ENCODE measurements at places on chromosomes 4 and X.

DNA sequence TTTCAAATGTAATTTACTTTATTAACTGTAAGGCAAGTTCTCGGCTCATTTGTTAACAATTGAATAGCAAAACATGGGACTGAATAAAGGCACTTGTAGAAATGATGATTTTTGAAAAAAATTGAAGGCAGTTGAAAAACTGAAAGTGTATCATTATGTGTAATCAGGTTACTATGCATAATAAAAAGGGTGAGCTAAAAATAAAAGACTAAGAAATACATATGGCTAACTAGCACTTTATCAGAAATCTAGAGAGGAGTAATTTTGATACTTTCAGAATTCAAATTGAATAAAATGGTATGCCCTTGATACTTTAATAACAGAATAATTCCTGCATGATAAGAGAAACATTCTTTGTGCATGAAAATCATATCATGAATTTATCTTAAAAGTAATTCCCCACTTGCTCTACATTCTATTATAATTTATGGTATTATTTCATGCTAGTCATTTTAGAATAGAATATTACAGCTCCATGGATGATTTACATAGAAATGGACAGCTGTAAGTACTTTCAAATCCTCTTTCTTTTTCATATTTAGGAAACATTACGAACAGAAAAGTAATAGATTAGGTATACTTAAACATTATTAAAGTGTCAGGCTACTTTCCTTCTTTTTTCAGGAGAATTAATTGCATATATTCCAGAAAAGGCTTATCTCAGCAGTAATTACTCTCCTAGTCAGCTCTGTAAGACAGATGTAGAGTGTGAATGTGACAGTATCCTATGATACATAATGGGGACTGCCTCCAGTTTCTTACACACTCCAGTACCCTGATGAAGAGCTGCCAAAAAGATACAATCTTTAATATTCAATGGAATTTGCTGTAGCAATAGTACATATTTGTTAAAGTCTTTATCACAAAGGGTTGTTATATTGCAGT is 697.3 kb downstream of the CCSER1 start:
- DNase-seq, result no peak

GRCh38 chr4:36399762-36400353 is 118.4 kb downstream of the DTHD1 start:
- peak; percentile 48 for DNase-seq

- DNase-seq, result no peak
Observed at GRCh38 chr4:86108834-86109233, 251.0 kb downstream of the MAPK10 start.

DNA sequence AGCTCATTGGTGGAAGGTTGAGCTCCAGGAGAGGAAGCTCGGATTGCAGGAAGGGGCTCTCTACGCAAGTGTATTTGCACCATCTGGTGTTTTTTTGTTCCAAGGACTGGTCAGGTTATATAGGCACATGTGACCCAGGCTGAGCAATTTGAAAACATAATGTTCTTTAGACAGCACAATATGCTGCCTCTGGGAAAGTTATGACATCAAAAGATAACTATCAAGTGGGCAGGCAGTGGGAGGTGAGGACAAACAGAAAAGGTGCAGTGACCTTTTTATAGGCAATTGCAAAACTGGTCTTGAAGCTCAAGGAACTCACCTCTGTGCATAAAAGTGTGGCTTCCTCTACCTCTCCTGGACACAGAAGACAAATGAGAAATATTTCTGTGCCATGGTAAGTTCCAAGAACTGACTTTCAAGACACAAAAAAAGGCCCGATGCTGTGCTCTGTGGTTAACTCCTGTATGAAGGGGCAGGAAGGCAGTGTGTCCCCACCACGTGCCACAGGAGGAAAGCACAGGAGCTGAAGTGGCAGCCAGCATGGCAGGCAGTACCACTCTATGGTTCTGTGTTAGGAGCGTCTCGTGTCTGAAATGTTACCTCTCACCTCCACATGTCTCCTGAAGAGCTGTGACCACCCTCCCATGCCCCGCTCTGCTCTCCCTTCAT is 128.6 kb downstream of the SHROOM3 start:
- DNase-seq, result no peak

GRCh38 chr4:187171706-187172339 is 448.2 kb upstream of the FAT1 start:
- no peak for DNase-seq

DNA sequence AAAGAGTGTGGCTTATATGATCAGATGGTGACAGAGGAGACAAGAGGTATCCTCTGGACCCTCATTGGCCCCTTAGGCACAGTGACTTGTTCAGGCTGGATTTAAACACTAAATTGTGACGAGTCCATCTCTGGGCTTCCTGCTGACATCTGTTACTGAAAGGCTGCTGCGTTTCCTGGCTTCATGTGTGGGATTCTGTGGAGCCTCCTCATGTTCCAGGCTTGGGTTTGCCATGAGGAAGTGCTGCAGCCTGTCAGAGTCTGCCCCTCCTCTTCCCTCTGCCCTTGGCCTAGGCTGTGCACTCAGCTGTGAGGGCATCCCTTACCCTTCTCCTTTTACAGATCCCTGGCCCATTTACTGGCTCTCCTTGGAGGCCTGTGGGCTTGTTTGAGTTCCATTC is 159.1 kb upstream of the TTC29 start:
- DNase-seq, result no peak

DNA sequence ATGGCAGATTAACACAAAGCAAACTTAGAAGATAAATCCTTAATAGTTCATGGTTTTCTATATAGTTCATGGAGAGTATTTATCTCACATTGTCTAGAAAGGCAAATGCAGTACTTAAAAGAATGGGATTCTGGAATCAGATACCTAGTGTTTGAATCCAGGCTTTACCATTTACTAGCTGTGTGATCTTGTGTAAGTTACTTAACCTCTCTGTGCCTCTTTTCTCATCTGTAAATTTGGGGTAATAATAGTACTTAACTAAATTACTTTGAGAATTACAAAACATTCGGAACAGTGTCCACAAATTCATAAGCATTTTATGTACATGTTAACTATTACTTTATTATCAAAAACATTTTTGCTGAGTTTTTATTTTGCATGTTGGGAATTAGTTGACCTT is 15.8 kb downstream of the MAGEB1 start:
- DNase-seq, result no peak

DNA sequence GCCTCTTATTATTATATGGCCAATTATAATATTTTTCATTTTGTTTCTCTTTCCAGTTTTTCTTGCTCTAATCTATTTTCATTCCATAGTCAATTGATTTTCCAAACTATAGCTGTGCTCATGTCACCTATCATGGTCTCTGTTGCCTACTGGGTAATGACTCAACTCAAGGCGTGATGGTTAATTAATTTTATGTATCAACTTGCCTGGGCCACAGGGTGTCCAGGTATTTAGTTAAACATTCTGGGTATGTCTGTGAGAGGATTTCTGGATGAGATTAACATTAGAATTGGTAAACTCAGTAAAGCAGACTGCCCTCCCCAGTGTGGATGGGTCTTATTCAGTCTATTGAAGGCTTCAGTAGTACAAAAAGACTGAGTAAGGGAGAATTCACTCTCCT is 9.9 kb downstream of the FHIP1A start:
- no peak for DNase-seq

- DNase-seq, result no peak
Observed at GRCh38 chr4:86306816-86307215, 53.0 kb downstream of the MAPK10 start.

- no peak for DNase-seq
Observed at GRCh38 chr4:5619913-5620625, 88.3 kb downstream of the EVC2 start.

DNA sequence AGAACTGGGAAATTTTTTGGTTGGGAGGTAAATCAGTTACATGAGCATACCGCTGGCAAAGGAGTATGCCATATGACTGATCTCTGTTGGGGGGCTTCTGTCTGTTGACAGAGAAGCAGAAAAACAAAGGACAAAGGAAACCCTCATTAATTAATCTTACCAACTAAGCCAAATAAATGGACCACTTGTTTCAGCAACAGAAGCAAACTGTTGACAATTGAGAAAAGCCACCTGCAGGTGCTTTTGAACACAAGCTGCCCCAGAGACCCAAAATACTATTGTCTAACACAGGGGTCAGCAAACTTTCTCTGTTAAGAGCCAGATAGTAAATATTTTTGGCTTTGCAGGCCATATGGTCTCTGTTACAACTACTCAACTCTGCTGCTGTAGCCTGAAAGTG is 7.0 kb upstream of the FRYL start:
- no peak for DNase-seq

- no peak for DNase-seq
Observed at GRCh38 chr4:3303923-3304710, 11.3 kb downstream of the RGS12 start.

DNA sequence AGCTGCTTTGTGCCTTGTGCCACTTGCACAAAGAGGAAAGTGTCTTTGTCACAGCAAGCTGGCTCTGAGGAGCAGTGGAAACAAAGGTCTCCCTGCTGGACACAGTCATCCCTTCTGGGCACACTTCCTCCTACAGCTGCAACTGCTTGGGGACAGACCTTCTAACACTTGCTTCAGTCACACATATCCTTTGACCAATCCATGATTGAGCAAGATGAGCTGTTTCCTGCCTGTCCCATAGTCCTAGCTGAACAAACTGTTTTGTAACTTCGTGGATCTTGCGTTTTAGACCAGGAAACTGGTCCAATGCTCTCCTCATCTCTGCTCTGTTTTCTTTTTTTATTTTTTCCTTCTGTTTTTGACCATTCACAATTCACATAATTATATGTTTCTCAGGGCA is 98.5 kb downstream of the RRAGB start:
- DNase-seq, result no peak

- DNase-seq, result no peak
Observed at GRCh38 chr4:23374259-23374658, 515.6 kb downstream of the PPARGC1A start.

DNA sequence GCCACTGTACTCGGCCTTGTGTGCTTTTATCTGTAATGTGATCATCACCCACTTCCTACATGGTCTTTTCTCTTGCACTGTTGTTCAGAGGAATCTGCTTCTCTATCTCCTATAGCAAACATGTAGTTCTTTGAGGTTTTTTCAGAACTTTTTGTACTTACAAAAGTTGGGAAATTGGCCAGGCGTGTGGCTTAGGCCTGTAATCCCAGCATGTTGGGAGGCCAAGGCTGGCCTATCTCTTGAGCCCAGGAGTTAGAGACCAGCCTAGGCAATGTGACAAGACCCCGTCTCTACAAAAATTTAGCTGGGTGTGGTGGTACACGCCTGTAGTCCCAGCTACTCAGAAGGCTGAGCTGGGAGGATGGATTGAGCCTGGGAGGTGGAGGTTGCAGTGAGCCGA is 30.4 kb downstream of the TAF1 start:
- no peak for DNase-seq

DNA sequence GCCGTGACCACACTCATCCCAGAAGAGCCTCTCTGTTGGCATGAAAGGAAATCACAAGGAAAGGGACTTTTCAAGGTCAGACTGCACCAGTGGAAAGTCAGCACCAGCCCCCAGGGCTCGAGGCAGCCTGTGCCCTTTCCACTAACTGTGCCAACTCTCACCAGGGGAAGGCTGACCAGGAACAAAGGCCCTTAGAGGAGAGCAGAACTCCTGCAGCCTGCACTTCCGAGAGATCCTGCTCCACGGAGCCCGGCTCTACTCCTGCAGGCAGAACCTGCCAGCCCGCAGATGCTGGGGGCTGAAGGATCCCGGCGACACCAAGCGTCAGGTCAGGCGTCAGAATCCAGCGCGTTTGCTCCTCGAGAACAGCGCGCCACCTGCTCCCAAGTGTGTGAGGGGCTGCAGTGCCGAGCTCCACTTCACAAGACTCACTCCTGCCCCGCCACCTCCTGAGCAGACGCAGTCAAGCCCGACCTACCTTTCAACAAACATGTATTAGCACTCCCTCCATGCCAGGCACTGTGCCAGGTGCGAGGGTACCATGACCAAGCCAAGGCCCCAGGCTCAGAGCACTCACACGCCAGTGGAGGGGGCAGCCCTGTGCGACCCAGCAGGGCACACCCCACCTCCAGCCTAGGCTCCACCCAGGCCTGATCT is 13.6 kb upstream of the HELT start:
- no peak for DNase-seq

DNA sequence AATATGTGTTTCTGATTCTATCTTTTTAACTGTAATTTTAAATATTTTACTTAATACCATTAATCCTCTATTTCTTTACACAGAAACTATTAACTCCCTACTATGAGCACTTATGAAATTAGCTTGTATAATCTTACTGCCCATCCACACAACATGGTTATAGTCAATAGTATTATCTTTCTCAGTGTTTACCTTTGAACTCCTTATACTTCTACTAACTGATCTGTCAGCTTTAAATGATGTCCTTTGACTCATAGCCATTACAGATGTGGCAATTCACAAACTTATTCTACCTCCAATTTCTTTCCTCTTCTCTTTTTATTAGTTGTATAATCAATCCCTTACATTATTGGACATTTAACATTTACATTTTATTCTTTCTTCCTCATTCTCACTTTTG is 5.5 kb downstream of the SEC31A start:
- DNase-seq, result no peak

DNA sequence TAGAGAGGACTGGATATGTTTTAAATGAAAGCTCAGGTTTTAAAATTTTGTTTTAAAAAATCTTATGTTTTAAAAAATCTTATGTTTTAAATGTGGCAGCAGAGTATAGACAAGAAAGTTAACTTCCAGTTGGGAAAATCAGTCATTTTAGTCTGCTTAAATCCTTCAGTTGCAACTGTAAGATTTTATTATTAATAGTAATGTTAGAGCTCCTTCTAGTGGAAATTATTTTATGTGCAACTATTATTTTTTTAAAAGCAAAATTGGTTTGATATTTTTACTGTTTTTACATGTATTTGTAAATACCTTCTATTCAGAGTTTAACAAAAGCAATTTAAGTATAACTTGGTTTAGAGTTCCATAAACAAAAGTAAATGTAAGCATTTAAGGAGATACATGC is 8.5 kb upstream of the NUDT6 start:
- no peak for DNase-seq

GRCh38 chr4:10656420-10656819 is 28.1 kb downstream of the CLNK start:
- DNase-seq, result no peak

DNA sequence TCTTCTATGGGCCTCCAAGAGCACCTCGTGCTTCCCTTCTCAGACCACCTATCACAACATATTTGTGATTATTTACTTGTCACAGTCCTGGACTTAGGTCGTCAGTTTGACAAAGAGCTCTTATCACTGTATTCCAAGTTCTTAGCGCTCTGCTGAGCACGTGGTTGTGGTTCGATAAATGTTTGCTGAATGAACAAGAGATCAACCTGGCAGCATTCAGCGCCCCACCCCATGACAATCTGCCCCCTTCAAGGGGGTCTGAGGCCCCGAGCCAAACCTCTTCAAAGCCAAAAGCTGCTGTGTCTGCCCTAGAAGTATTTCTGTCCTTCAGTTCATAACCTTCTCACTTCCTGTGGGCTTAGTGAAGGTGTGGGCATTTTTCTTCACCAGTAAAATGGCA is 15.0 kb downstream of the RPS4X start:
- DNase-seq, result no peak

GRCh38 chrX:63471004-63471403 is 119.9 kb upstream of the SPIN4 start:
- DNase-seq, result no peak

Measured in activated naive CD4-positive, alpha-beta T cell treated with Interleukin-2 at 50 U/mL for 16 hours (primary cell).